ENCODE measurements at places on chromosomes 11 and 22. TPM values are rescaled to one million over a fixed set of nuclear protein-coding genes. Genes with fewer than 3 reads are reported as not detected.

DNA sequence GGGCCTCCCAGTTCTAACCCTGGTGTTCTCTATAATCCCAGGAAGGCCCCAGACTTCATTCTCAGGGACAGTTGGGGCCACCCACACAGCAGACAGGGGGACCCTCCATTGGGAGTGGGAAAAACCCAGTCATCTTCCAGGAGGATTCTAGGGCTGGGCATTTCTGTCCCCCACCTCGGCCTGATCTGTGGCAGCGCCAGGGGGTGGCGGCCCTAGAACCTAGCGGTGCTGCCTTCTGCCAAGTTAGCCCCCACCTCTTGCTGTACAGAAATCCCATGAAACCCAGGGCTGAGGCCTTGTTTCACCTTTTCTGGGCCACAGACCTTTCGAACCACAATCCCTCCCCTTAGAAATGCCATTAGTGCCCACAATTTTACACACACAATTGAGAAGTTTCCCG, 9.6 kb downstream of the CHST1 start:
- no peak for DNase-seq

DNA sequence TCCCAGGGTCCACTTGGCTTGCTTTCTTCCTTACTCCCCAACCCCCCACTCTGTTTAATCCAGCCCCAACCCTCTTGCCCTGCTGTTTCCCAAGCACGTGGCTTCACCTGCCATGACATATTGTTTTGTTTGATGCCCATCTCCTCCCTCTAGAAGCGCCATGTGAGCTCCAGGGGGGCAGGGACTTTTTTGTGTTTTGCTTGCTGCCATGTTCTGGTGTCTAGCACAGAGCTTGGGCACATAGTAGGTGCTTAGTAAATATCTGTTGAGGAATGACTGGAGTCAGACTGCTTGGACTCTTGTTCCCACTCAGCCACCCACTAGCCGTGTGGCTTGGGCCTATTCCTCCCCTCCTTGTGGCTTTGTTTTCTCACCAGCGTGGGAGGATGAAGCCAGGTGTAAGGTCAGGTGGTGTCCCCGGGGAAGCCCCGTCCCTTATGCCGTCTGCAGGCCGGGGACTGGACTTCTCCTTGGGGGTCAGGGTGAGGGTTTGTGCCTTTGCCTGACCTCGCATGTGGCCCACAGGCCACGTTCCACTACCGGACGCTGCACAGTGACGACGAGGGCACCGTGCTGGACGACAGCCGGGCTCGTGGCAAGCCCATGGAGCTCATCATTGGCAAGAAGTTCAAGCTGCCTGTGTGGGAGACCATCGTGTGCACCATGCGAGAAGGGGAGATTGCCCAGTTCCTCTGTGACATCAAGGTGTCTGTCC, 3.8 kb downstream of the AIP start:
- DNase-seq, result no peak

- no peak for DNase-seq
Observed at GRCh38 chr22:25688627-25689026, 53.4 kb upstream of the MYO18B start.

DNA sequence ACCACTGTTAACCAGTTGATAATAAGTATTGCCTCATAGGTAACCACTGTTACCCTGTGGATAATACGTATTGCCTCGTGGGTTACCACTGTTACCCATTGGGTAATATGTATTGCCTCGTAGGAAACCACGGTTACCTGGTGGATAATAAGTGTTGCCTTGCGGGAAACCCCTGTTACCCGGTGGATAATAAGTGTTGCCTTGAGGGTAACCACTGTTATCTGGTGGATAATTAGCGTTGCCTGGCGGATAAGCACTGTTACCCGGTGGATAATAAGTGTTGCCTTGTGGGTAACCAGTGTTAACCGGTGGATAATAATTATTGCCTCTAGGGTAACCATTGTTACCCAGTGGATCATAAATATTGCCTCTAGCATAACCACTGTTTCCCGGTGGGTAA, 27.3 kb upstream of the NXPE4 start:
- DNase-seq, result no peak

DNA sequence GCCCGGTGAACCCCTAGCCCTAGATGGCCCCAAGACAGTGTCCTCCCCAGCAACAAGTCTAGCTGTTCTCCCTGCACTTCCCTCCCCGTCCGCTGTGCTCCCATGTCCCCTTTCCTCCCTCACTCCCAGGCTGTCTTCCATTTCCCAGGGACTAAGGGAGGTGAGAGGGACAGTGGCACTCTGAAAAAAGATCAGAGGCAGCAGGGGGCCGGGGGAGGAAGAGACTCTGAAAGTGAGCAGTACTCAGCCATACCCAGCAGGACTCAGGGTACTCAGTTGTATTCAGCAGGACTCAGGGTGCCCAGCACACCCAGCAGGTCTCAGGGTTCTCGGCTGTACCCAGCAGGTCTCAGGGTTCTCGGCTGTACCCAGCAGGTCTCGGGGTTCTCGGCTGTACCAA, 48.4 kb upstream of the THY1 start:
- no peak for DNase-seq

The MUC5AC gene
- polyA plus RNA-seq, result not detected

The KCNA4 gene
- polyA plus RNA-seq, result 0.10 TPM

The ZNF202 gene
- 20.6 TPM for polyA plus RNA-seq
